ENCODE measurements at places on chromosomes 12 and 14.

- no peak for DNase-seq
Observed at GRCh38 chr14:20350282-20350681, 6.8 kb downstream of the PARP2 start.

GRCh38 chr12:44497044-44497443, 379.1 kb downstream of the NELL2 start:
- no peak for DNase-seq

DNA sequence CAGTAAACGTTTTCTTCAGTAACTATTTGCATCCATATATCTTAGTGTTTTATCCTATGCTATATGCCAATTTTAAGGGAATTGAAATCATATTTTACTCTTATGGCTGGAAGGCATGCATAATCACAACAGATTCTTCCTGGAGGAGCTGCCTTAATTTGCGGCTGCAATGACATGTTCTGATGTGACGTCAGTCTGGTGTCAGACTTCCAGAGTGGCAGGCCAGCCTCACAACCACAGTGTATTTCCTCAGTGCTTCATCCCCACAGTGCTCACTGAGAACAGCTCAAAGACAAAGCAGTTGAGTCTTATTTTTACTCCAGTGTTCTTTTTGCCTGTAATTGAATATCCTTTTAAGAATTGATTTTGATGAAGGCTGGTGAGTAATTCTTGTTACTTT, 107.1 kb downstream of the PLEKHA5 start:
- no peak for DNase-seq

DNA sequence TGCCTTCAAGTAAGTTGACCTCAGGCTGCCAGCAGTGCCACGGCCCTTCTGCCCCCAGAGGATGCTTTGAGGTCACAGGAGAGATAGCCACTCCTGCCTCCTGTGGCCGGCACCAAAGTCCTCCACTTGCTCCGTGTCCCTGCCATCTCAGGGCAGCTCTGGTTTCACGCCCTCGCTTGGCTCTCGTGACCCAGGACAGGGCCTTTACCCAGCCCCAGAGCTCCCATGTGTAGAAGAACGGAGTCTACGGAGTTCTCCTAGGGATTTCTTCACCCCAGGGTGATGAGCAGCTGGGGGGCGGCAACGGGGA, 178.1 kb downstream of the ADGRD1 start:
- DNase-seq, result no peak

- DNase-seq, result no peak
Observed at GRCh38 chr14:99718811-99719192, 34.7 kb downstream of the CYP46A1 start.

GRCh38 chr14:55122440-55122986, 6.5 kb upstream of the LGALS3 start:
- DNase-seq, result no peak

- no peak for DNase-seq
Observed at GRCh38 chr12:16165506-16165905, 112.0 kb downstream of the SLC15A5 start.

GRCh38 chr12:43676183-43676813, 82.3 kb downstream of the PUS7L start:
- DNase-seq, result no peak

GRCh38 chr12:96061323-96061722, 25.9 kb upstream of the LTA4H start:
- DNase-seq, result no peak

DNA sequence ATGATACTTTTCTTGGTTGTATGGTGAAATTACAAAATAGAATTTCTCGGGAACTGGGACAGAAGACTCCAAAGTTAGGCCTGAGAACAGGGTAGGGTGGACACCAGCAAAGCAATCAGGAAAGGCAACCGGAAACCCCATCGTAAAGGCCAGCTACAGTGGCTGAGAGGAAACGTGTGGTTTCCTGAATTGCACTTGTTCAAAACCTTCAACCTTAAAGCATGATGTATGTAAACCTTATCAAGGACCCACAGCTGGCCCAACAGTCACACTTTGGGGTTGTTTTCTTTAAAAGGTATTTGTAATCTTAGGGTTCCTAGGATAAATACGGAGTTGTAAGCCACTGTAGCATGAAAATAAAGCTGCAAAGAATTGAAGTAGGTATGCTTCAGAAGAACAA, 2.2 kb upstream of the PTGDR start:
- no peak for DNase-seq

DNA sequence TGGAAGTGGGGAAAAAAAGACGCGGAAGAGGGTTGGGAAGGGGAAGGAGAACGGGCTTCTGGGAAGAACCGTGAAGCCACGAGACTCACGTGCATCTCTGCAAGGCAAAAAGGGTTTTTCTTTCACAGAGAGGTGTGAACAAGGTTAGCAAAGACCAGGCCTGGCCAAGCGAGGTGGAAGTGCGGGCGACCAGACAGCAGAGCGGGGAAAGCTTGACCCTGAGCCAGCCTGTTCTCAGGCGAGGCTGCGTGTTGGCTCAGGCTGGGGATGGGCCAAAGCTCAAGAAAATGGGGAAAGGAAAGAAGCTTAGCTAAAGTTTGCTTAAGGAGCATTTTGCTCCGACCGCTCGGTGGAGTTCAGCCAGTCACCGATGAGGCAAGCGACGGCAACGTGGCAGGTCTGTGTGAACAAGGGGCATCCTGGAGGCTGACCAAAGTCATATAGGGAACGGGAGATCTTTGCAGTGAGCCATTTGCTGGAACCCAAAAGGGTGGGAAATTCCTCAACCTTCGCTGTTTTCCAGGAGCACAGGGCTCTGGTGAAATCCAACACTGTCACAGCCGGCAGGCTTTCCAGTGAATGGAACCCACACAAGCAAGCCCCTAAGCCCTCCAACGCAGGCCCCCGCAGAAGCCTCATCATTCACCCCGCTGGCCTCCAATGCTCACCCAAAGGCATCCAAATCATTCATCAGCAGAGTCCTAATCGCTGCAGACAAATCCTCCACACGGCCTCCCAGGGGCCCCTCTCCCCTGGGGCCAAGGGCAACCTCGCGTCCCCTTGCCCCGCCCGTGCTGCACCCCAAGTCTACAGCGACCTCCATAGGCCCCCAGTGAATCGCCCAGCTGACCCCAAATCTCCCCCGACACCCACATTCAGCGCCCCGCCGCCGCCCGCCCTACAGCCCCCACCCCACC, 754 bp downstream of the ZNF605 start:
- DNase-seq, result no peak

DNA sequence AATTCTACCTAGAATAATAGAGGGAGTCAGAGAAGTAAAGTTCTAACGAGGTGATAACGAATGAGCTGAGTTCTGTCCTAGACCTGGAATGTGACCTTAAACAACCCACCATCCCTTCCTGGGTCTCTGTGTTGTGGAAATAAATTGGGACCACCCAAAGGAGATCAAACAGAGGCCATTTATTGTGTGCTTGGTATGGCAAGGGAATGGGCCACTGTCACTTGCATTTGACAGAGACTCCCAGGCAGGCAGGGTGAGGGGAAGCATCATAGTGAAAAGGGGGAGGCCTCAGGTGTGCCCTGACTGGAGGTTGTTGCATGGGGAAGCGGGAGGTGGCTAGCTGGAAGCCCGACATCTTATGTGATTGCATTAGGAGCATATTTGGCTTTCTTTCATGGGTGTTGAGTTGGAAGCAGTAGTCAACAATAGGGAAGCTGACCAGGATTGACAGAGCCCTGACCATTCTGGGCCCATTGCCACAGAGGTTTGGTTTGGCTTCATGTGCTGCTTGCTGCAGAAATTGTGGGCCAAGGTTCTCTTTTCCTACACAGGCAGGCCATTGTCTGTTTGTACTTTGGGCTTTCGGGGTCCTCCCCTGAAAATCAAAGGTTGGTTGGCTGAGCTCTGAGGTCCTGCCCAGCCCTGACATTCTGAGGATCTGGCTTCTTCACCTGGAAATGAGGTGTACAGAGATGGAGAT, 17.6 kb upstream of the FAM181A start:
- no peak for DNase-seq

GRCh38 chr14:72943876-72944430, 17.7 kb downstream of the DCAF4 start:
- DNase-seq, result no peak

- peak; percentile 23 for DNase-seq
Observed at GRCh38 chr14:91947475-91948184, at the start of gene FBLN5. TSS of gene FBLN5 (minus strand) at chr14:91947694. CDS start at chr14:91947229, 465 bp downstream.

GRCh38 chr14:55577229-55577628, 2.8 kb upstream of the KTN1 start:
- DNase-seq, result no peak

GRCh38 chr12:7127916-7128626, 618 bp downstream of the RBP5 start:
- DNase-seq, result no peak

- DNase-seq, result no peak
Observed at GRCh38 chr12:57188090-57188425, 28.5 kb upstream of the NXPH4 start.

- DNase-seq, result no peak
Observed at GRCh38 chr12:124527861-124528561, 39.4 kb downstream of the NCOR2 start.

GRCh38 chr12:94962670-94963069, 40.8 kb downstream of the NDUFA12 start:
- no peak for DNase-seq

DNA sequence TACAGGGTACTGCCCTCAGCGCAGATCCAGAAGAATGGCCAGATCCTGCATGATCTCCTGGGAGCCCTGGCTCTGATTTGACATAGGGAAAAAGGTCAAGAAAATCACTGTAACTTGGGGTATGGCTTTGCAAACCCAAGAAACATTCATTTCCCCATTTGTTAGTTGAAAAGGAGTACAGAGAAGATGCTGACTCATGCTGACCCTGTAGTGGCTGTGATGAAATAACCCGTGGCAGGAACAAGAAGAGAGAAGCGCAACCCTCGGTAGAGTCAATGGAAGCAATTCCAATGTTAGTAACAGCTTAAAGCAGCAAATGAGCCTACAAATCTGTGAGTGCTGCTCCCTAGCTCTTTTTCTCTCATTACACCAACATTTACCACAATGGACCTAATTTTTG, 281.6 kb upstream of the NPAS3 start:
- no peak for DNase-seq

- no peak for DNase-seq
Observed at GRCh38 chr12:2976581-2976996, 17.4 kb downstream of the TEAD4 start.

DNA sequence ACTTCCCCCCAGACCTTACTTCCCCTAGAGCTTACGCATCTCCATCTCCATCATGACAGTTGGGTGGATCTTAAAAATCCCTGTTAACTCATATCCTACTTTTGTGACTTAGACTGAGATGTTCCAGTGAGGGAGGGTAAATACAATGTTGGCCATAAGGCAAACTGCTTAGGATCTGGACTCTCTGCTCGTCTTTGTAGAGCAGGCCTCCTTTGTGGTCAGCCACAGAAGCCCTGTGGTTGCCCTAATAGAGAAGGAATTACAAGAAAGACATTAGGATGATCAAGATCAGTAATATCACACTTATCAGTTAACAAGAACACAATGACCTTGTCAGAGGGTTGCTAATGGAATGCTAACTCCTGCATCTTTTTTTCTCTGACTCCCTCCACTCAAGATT, 52.0 kb downstream of the TMEM132C start:
- no peak for DNase-seq

DNA sequence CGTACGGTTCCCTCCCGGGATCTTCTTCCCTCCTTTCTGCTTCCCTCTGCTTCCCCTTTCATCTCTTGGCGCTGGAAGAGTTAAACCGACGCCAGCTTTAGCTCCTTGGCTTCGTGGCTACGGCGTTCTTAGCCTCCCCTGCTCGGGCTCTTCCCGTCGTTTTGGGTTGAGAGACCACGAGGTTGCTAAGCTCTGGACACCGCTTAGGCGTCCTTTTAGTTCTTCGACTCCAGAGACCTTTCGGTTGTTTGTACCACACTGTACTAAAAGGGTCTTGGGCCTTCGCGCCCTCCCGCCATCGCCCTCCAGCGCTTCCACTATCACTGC, 545 bp downstream of the CPSF2 start:
- no peak for DNase-seq

- no peak for DNase-seq
Observed at GRCh38 chr12:46244273-46244915, 24.4 kb downstream of the SLC38A1 start.

All from stimulated activated CD4-positive, alpha-beta T cell treated with anti-CD3 and anti-CD28 coated beads, TNF-alpha, amount 100 ng/mL, for 4 hours (primary cell).